ENCODE measurements at places on chromosomes 1 and 21.

- DNase-seq = no peak
Observed at GRCh38 chr1:45864167-45865106, 61.0 kb downstream of the MAST2 start.

- DNase-seq = no peak
Observed at GRCh38 chr1:62628506-62628905, 31.2 kb downstream of the ANGPTL3 start.

DNA sequence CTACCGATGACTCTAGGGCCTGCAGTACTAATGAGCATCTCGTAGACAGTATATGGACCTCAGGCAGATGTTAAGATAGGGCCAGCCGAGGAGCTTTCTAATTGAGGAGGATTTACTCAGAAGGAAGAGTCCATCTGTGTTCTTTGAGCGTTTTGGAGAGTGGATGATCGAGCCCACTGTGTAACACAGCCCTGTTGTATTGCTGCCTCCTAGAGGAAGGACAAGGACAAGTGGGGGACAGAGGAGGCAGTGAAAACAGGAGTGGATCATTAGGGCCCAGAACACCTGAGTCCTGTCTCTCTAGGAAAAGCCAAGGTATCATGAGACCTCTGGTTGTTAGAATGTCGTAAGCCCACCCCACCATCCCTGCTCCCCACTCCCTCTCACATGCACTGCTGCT, 62.9 kb downstream of the TBX19 start:
- DNase-seq = no peak

GRCh38 chr1:237817277-237817676, 73.4 kb downstream of the ZP4 start:
- no peak for DNase-seq

- no peak for DNase-seq
Observed at GRCh38 chr1:220876511-220877376, 2.5 kb upstream of the HLX start.

DNA sequence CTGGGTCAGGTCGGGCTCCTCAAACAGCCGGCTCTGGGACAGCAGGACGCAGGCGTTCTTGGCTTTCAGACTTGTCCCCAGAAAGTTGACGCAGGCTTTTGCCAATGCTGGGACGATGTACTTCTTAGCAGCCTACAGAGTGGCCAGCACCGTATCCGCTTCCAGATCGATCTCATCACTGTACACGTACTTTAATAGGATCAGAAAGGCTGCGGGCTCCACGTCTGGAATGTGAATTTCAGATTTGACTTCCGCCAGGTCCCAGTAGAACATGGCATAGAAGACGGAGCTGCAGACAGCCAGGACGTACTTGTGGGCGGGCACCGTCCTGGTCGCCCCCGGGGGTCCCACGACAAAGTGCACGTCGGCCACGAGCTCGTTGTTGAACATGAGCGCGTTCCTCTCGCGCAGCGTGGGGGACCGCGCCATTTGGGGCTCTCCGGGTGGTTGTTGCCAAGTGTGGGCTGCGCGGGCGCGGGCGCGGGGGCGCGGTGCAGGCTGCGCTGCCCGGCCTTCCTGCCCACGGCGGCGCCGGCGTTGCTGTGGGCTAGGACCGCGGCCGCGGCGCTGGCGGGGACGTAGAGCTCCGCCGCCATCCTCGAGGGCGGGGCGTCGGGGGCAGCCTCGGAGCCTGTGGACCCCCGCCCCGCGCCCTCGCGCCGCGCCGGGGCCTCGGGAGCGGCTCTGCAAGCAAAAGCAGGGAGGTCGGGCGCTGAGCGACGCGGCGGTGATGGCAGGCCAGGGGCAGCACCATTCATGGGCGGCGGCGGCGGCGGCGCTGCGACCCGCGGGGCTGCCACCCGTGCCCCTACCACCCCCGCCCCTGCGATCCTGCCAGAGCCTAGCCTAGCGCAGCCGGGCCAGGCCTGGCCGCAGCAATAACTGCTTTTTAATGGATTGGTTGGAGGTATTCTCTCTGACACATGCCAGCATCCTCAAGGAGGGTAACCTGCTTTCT, 10.6 kb downstream of the CNR2 start:
- DNase-seq = no peak

DNA sequence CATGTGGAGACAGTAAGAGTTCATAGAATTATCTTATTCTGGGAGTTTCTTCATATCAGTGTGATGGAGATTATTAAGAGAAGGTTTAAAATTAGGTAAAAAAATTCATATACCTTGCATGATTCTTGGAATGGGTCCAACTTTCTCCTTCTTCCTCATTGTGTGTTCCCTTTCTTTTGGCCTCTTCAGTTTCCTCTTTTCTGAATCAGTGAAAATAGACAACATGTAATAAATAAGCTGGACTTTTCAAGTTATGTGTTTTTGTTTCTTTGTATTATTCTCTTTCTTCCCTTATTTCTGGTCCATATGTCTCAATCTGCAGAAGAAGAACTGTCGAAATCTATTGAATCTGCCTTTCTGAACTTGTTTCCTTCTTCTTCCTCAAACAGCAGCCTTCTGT, 30.5 kb downstream of the C4BPA start:
- no peak for DNase-seq

- DNase-seq = no peak
Observed at GRCh38 chr1:240497908-240498307, 114.0 kb downstream of the GREM2 start.

DNA sequence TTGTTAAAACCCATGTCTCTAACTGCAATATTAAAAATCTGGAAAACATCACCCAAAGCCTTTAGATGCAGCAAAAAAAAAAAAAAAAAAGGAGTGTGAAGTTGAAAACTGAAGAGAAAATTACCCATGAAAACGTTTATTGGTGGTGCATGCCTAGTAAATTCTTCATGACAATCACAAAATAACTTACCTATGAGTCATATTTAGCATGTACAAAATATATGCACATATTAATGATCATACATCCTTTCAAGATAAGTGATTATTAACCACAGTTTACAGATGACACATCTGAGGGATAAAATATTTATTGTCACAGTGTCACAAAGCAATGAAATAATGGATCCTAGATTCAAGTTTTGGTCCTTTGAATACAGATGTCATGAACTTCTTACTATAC, 505.2 kb upstream of the NR5A2 start:
- no peak for DNase-seq

GRCh38 chr1:192793983-192794767, 14.7 kb upstream of the RGS2 start:
- no peak for DNase-seq

GRCh38 chr21:14766241-14766640, 220.1 kb upstream of the SAMSN1 start:
- no peak for DNase-seq

DNA sequence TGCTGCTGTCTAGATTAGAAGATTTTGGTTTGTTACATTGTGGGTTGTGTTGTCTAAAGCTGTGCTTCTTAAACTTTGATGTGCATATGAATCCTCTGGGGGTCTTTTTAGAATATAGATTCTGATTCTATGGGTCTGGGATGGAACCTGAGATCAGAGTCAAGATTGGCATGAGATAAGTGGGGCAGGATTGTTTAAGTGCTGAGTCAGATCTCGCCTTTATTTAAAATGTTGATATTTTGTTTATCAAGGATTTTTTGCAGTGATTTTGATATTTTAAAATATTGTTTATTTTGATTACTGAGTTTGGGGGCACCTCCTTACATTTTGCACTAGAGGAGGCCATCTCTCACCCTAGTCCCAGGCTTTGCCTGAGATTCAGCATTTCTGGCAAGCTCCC, 114.8 kb downstream of the LAMC2 start:
- no peak for DNase-seq

DNA sequence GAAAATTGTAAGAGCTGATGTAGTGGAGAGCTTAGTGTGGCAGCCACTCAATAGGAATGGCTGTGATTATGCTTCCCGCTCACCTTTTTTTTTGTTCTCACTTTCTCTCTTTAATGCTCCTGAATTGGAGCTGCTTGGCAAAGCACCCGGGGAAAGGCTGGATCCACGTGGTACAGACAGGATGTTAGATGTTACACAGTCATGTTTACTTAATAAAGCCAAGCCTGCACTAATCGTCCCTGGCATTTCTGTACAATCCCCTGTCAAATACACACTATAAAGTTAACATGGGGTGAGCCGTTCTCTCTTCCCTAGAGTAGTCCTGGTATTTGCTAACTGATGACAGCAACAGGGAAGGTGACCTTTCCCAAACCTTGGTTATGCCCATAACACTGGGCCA, 187.8 kb downstream of the ZSCAN20 start:
- no peak for DNase-seq

GRCh38 chr1:236185687-236186086, 43.3 kb downstream of the GPR137B start:
- no peak for DNase-seq

DNA sequence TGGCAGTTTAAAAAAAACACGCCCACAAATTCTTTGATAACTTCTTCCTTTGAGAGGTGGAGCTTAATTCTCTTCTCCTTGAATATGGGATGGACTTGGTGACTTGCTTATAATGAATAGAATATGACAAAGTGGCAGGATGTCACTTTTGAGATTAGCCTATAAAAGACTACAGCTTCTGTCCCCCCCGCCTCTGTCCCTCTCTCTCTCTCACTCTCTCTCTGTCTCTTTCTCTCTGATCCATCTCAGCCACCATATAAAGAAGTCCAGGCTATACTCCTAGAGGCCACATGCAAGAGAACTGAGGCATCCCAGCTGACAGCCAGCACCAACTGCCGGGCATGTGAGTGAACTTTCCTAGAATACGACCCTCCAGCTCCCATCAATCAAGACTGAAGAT, 7.7 kb upstream of the DMBX1 start:
- no peak for DNase-seq

DNA sequence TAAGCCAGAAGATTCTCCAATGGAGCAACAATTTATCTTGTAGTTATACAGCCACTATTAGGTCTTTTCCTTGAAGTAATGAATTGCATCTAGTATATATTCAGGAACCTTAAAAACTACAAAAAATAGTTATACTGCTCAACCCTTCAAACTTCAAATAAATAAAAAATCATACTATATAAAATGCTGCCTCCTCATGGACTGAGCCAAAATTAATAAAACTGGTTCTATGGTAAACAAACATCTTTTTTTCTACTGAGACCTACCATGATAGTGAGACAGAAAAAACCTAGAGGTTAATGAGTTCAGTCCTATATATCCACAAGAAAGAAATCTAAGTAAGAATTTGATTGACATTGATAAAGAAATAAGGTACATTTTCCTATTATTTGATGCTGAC, 67.7 kb downstream of the GPATCH2 start:
- no peak for DNase-seq

DNA sequence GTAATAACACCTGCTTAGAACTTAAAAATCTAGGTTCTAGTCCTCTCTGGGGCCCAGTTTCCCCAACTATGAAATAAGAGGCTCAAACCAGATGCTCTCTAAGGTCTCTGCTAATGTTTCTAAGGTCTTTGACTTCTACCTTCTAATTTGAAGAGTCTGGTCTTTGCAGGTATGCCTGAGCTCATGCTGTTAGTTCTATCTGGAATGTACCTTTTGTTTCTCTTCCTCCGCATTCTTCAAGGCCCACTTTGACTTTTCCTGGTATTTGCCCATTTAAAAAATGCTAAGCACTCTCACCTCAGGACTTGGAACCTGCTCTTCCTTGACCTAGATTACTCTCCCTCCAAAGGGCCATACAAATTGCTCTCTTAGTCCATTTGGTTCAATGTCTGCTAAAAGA, 13.5 kb downstream of the SLC35D1 start:
- DNase-seq = no peak
